ENCODE measurements at places on chromosomes 2 and 18.

DNA sequence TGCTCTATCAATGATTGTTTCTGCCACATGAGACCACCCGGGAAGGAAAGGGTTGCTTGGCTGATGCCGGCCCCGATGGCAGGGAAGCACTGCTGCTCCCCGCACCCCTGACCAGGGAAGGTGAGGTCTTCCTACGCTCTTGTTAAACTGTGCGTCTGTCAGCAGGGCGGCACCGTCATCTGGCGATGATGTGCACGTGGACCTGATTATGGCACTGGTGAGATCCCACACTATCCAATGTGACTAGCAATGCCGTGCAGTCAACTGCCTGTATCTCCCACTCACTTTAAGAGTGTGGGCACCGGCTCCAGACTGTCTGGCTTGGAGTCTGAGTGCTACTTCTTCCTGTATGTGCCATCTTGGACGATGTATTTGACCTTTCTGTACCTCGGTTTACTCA is 209.2 kb downstream of the MYT1L start:
- no peak for DNase-seq

DNA sequence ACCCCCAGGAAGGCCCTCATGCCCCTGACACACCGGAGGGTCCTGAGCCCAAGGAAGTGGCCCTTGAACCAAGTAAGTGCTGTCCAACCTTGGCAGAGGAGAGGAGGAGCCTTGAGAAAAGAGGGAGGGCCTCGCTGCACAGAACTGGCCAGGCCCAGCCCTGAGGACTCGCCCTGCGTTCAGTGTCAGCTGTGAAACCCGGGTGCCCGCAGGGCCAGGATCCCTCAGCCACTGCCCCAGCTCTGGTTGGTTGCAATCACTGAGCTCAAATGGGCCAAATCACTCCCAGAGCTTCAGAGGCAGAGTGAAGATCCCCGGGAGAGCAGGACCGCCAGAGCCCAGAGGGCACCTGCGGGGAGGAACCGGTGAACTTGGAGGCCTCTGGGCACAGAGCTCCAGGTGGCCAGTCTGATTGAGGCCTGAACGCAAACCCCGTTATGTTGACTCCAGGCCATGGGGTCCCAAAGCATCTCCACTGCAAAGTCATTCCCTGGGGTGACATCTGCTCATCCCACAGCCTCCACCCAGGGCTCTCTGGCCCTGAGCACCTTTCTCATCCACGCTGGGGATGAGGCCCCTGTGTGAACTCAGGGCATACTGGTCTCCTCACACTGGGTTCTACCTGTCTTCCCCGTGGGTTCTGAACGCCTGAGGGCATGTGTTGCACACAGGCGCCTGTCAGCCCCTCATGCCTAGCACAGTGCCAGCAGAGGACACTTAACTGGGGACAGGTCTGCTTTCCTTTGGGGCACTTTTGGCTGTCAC is 11.9 kb downstream of the GBX2 start:
- DNase-seq, result no peak

GRCh38 chr2:7027411-7027810 is 110.2 kb downstream of the RNF144A start:
- DNase-seq, result no peak

DNA sequence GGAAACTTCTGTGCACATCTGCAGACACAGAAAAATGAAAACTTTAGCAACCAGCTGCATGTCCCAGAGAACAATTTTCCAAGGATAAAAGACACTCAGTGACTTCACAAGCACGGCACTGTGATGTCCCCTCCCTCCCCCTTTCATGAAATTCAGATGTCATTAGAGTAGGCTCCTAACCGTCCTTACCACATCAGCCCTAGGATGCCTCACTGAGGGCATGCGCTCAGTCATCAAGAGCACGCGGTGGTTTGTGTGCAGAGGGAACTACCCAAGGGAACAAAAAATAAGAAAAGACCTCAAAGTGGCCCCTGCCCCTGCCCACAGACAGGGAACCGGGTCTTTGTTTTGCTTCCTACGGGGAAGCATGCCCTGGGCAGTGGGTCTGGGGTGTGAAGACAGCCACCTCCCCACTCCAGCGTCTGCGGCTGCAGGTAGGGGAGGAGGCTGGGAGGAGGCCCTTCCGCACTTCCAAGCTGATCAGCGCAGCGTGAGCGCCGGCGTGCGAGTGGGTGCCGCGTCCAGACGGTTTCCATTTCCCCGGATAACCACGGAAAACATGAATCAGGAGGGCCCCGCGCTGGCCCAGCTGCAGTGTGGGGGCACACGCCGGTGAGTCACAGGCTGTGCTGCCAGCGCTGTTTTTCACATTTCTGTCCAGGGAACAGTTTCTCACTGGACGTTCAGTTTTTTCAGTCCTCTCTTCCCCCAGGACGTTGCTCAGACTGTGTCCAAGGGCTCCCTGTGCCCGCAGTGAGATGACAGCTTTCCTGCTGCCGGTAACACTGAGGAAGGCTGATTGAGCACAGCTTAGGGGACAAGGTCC is 70.6 kb downstream of the COPS8 start:
- DNase-seq, result no peak

- no peak for DNase-seq
These were observed 28.8 kb upstream of the TBC1D8 start for GRCh38 chr2:101179982-101180381.

DNA sequence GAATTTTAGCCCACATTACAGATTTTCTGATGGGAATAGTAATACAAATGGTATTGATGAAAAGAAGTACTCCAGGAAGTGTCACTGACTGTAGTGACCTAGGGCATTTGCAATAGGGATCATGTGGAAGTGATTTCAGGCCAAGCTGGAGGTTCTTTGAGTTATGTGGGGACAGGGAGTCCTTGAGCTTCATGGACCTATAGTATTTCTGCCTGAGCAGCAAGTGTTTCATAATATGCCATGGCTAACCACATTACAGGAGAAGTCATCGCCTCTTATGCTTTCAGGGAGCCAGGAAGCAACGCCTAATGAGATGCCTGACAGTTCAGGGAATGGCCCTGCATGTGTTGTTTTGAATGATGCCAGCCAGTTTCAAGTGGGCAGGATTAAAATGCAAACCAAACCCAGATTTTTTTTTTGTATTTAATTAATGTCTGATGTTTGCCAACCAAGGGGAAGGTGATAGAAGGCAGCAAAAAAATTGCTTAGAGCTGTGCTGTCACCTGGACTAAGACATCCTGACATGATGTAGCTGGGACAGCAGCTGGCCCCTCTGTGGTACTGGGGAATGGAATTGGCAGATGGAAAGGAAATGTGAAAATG is 109.5 kb downstream of the RAPGEF4 start:
- DNase-seq, result no peak

DNA sequence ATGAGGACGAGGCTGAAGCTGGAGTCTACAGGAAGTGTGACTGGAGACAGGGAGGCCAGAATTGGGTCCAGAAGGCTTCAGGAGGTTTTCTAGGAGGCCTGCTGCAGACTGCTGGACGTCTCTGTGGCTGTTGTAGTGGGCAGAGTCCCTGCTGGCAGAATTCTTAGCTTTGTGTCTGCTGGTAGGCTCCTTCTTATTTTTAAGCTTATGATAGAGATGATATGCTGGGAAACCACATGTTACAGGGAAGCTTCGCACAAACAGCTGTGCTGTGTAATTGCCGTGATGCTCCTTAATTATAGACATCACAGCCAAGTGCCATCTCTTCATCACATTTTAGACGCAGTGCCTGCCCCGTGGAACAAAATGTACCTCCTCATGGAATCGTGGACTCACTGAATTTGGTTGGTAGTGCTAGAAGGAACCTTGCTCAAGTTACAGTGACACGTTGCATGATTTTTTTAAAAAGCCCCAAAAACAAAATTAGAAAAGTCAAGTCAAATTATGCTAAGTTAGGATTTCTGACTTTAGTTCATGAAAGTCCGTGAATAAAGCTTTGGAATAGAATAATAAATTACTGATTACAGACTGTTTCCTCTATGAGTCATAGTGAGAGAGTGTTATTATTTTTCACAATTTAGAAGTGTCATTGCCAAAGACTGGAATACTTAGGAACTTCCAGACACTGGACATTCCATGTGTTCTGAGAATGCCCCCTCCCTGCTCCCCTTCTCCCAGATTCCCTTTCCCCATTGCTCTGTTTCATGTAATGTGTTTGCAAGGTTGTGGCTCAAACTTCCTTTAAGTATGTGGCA is 144.1 kb downstream of the FHOD3 start:
- no peak for DNase-seq

GRCh38 chr2:12806549-12807242 is 90.0 kb downstream of the TRIB2 start:
- no peak for DNase-seq

GRCh38 chr2:69561101-69561500 is 82.4 kb downstream of the AAK1 start:
- DNase-seq, result no peak

DNA sequence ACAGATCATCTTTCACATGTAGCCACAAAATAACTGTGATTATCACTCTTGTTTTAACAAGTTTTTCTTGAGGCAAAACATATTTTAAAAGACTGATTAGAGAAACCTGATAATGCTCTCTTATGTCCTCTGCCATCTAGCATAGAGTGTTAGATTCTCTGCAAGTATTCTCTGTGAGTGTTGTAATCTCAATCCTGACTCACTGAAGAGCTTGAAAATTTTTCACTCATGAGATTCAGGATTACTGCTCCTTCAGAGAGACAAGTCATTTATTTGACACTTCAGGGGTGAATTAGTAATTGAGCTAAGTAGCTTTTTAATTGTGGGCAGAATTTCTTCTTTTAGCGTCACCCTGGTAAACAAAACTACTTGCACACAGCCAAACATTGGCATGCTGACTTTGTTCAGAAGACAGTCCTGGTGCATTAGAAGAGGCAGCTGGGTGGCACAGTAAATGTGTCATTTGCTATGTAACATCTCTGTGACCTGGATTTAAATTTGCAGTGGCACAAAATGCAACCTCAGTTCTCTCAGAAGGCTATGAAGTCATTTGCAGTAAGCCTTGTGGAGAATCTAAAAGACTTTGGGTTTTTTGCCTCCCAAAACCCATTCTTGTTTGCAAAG is 172.9 kb downstream of the LRP1B start:
- no peak for DNase-seq

Measured in hematopoietic multipotent progenitor cell treated with erythropoietin and hydrocortisone succinate and interleukin-3 and kit ligand, for 17 days (in vitro differentiated cells).